ENCODE measurements at places on chromosomes 5 and 9.
A peak's percentile ranks its signal among the peaks of the same experiment; 100 is the strongest.

- DNase-seq = no peak
These were observed 111.4 kb downstream of the DCP2 start for GRCh38 chr5:113087976-113088514.

GRCh38 chr5:11386398-11386797 is 517.8 kb downstream of the CTNND2 start:
- DNase-seq = no peak

- DNase-seq = no peak
These were observed 33.5 kb downstream of the AUH start for GRCh38 chr9:91328186-91328585.

- DNase-seq = no peak
These were observed 17.7 kb downstream of the ADAMTSL2 start for GRCh38 chr9:133552236-133552635.

GRCh38 chr5:150190503-150190979 is 679 bp downstream of the SLC6A7 start:
- no peak for DNase-seq

- DNase-seq = no peak
These were observed 1.9 kb upstream of the BRD3 start for GRCh38 chr9:134069480-134070399.

GRCh38 chr9:6845880-6846279 is 88.1 kb downstream of the KDM4C start:
- no peak for DNase-seq

DNA sequence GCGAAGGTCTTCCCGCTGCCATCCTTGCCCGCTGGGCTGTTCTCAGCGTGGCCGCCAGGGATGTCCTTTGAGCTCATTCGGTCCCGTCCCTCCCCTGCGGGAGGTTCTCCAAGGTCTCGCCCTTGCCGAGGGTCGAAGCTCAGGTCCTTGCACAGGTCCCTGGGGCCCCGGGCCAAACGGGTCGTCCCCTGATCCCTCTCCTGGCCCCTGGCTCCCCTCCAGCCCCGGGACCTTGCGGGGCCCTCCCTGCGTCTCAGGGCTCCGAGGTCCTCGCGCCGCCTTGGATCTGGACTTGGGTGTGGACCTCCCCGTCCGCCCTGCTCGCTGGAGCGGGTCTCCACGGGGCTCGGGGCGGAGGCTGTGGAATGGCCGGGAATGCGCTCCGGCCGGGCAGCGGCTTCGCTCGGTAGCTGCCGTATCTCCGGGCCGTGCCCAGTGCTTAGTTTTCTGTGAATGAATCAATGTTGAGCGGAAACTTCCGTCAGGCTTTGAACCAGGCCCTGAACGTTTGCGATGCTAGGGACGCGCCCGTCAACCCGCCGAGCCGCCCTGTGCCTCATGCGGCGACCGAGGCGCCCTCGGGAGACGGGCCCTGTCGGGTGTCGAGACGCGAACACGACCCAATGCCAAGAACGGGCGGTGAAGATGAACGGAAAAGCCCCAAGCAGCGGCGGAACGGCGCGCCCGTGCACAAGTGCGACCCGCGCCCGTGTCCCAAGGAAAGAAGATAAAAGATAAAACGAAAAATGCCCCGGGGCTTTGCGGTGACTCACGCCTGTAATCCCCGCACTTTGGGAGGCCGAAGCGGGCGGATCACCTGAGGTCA is 780 bp downstream of the RNU6ATAC start:
- DNase-seq = peak; percentile 48

DNA sequence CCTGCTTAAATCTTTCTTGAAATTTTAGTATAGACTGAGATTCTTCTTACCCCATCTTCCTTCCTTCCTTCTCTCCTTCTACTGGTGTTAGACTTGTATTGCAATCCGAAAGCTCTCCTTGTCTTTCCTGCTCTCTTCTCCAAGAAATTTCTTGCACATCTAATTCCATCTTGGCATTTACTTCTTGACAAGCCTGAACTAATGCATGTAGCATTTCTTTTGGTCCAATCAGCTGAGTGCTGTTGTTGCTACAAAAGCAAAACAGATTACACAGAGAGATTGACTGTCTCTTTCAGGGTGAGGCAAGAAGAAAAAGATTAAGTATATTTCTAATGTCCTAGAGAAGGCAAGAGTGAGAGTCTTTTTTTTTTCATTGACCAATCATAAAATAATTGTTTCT is 51.6 kb upstream of the MAP1B start:
- DNase-seq = no peak

DNA sequence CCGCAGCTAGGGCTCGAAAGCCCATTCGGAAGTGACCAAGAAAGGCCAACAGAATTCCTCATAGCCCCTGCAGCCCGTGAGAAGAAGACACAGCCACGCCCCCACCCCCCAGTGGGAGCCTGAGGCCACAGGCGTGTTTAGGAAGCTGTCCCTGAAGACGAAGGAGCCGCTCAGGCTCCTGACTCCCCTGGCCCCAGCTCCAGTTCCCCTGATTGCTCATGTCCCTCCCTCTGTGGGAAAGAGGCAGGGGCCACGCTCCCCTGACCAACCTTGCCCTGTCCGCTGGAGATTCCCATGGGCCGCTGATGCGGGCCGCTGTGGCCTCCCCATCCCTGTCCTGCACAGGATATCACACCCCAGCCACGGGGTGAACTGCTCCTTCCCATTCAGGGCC is 13.6 kb downstream of the ROPN1L start:
- DNase-seq = no peak

Measured in DMS153 (cell line).